Activated CD4-positive, alpha-beta T cell treated with anti-CD3 and anti-CD28 coated beads, Interleukin-10, Interleukin-2, amounts not matched to agents 100 ng/mL and 50 ng/mL, durations not matched to agents 16 hours and 8 hours (primary cell): ENCODE measurements at places on chromosomes 2 and 18.
A peak's percentile ranks its signal among the peaks of the same experiment; 100 is the strongest.

DNA sequence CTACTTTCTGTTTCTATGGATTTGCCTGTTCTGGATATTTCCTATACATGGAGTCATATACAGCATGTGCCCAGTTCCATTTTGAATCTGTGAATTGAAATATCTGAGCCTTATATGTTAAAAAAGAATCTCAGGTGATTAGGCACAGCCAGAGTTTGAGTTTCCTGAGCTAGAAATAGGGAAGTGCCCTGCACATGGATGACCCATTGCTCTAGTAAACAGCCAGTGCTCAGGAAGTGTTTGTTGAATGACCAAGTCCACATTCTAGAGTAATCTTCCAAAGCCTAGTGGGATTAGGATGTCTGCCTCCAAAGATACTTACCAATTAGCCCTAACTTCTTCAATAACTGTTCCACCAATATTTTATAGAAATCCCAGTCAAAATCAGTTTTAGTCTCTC lies 165.8 kb downstream of the SETBP1 start:
- DNase-seq: no peak

GRCh38 chr2:193446967-193447366 lies 1252.2 kb upstream of the TMEFF2 start:
- DNase-seq: no peak

DNA sequence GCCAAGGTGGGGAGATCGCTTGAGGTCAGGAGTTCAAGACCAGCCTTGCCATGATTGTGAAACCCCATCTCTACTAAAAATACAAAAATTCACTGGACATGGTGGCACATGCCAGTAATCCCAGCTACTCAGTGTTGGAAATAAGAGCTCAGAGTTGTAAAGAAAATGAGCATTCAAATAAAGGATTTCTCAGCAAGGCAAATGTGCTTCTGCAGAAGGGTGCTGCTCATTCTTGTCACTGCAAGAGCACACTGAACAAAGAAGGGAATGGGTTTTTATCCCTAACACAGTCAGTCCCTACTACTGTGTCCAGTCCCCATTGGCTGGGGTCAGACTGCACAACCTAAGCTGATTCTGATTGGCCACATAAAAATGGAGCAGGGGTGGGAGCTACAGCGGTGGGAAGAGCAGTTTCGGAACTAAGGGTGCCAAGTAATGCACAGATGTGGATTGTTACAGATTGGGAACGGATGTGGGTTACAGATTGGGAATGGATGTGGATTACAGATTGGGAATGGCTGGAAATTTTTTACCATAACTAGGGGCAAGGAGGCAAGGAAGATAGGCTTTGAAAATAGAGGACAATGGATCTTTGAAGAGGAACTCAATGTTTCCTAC lies 31.1 kb upstream of the TRAPPC8 start:
- no peak for DNase-seq

DNA sequence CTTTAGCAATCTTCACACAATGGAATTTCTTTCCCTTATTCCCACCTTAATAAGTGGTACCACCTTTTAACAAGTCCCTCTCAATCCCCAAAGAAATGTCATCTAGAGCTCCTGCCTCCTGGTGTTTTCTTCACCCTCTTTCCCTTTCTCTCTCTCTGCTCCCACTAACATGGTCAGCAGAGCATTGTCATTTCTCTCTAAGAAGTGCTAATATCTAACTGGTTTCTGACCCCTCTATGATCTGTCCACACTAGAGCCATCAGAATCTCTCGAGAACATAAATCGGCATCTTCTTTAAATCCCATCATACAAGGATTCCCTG lies 161.2 kb upstream of the DTNA start:
- DNase-seq: no peak

DNA sequence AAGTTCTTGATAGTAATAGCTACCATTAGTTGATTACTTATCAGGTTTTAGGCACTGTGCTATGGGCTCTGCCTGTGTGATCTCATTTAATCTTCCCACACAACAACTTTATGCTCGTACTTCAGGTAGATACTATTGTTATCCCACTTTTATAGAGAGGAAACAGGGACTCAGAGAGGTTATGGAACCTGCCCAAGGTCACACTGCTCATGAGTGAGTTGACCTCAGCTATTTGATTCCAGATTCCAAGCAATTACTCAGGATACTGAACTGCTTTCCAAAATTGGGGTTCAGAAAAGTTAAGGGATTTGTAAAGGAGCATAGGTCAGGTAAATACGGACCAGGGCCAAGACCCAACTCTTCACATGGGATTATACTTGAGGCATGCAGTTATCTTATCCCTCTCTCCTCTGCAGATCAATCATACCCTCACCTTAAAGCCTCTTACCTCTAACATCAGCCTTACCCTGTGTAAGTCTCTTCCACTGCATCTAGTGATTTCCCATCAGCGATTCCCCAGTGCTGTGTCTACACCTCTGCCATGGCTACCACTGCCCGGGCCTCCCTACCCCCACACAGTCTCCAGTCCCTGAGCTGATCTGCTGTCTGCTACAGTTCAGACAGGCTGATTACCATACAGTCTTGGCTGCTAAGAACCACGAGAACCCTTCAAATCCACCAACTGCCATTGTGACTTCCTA lies 74.4 kb downstream of the ANTXR1 start:
- no peak for DNase-seq

DNA sequence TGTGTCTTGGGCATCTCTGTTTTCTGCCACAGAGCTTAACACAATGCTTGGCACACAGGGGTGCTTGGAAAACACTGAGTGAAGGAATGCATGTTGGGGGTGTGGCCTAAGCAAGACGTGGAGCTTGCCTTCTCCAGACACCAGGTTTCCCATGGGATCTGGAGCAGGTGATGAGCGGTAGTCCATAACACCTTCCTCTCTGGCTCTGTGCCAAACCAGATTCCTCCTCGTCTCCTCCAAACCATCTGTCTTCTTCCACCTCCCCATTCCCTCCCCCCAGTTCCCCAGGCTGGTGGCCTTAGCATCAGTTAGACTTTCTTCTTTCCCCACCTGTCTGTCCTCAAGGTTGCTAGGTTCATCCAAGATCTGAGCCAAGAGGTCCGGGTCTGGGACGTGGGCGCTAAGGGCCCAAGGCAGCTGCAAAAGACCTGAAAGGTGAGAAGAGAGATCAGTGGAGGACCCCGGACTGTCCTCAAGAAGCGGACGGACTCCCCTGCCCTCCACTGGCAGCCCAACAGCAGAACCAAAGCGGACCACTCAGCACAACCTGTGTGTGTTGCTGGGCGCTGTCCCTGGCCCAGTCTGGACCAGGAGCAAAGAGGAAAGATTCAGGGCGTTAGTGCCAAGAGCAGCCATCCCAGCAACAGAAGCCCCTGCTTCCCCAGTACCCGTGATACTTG lies 1.2 kb upstream of the ITM2C start:
- no peak for DNase-seq

GRCh38 chr2:178632729-178633128 lies 152.5 kb downstream of the PLEKHA3 start:
- no peak for DNase-seq

DNA sequence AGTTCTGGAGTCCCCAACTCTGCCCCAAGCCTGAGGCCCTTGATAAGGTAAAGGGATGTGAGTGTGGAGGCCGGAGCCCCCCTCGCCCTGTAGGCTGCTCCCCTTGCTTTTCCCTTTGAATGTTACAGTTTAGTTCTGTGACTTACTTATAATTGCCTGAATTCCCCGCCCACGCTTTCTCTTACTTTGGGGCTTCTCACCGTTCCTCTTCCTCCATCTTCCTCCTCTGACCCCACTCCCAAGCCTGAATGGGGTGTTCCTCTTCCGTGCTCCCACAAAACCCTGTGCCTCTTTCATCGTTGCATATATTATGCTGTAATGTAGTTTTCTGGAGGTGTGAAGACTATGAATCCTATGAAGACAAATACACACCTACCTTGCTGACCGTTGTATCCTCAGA lies 15.0 kb upstream of the IL1RN start:
- DNase-seq: no peak

GRCh38 chr2:196170606-196171247 lies 651 bp downstream of the STK17B start:
- peak; percentile 62 for DNase-seq

DNA sequence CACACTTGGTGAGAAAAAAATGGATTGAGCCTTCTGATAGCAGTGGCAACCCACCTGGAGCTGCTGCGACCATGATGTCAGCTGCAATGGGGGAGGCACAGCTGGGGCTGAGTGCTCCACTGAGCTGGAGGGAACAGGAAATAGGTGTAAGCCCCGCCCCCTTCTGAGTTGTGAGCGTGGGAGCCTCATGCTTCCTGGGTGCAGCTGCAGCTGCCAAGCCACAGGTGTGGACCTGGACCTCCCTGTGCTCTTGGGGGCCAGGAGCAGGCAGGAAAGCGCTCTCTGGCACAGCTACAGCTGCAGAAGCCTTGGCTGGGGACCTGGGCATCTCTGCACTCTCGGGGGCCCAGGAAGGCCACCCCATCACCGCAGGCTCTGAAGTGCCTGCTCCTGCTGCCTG lies 970.6 kb downstream of the DCDC2C start:
- DNase-seq: peak; percentile 3

DNA sequence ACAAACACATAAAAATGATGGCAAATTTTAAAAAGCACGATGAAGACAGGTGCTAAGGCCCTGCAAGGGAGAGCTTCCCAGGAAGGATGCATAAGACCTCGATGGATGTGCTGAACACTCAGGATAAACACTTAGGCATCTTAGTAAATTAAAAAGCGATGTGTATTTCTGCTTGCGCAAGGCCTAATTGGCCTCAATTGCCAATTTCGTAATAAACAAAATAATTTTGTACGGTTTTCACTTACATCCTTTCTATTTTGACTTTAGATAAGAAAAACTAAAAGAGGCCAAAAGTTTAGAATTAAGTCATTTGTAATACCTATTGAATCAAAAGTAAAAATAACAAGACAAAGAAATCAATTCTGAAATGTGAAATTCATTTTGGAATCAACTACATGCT lies 189.1 kb downstream of the TCF4 start:
- DNase-seq: no peak

GRCh38 chr18:9237981-9238380 lies 96.6 kb upstream of the TWSG1 start:
- no peak for DNase-seq

DNA sequence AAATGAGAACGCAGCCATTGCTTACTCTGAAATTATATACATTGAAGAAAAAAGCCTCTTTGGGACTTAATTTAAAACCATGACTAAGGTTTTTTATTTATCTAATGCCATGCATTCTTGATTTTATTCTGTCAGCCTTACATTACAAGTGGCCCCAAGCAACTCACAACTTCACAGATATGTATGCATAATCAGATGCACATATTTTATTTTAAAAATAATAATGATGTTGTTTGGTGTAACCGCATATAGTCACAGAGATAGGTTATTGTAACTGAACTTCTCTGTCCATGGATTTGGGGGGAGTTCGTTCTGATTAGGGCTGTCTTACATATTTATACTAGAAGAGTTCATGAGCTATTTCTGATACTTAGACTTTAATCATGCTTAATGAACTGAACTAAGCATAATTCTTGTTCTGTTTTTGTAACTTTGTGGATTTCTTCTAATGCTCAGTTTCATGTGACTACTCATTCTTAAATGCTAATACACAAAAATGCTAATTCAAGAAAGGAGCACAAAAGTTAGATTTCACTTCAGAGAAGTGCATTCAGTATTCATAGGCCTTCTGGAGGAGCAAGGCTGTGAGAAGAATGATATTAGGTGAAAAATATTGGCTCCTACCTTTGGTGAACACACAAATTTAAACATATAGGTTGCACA lies 26.2 kb downstream of the MEIS1 start:
- no peak for DNase-seq

GRCh38 chr2:126878601-126879000 lies 20.1 kb upstream of the TEX51 start:
- no peak for DNase-seq

DNA sequence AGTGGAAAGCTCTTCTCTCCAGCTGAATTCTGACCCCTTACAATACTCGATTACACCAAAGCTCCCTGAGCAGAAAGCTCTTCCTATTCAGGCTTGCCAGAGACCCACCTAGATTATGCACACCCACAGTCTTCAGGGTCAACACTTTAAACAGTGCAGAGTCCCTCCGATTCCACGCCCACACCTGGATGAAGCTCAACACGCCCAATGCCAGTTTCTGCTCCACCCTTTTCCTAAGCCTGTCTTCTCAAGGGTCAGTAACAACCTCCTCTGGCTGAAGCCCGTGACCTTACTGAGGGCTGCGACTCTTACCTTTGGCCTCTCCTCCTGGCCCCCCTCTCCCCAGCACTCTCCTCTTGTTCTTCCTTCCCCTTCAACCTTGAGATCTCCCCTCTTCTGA lies 492.0 kb upstream of the SALL3 start:
- no peak for DNase-seq

GRCh38 chr2:26018184-26019055 lies 15.5 kb upstream of the RAB10 start:
- DNase-seq: peak; percentile 59

DNA sequence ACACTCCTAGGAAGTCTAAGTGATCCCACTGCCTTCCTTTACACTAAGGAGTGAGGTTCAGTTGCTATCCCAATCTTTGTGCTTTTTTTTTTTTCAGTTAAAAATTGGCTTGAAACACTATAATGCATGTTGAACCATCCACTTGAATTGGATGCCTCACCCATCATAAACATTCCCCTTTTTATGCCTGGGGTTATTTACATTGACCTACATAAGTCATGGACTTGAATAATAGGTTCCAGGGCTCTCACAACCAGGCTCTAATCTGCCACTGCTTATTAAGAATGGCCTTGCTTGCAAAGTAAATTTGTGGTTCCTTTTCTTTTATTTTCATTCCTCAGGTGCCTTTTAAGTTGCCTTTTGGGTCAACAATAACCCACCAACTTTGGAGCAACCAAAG lies 236.1 kb upstream of the MEIS1 start:
- DNase-seq: no peak

DNA sequence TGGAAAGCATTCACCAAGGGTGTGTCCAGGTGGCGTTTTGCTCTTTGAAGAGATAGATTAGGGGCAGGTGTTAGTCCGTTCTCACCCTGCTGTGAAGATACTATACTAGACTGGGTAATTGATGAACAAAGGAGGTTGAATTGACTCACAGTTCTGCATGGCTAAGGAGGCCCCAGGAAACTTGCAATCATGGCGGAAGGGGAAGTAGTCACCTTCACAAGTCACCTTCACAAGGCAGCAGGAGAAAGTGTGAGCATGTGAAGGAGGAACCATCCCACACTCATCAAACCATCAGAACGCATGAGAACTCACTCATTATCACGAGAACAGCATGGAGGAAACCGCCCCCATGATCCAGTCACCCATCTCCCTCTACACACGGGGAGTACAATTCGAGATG lies 135.7 kb upstream of the NFATC1 start:
- no peak for DNase-seq

GRCh38 chr2:216920937-216921456 lies 61.1 kb upstream of the TNP1 start:
- DNase-seq: no peak

DNA sequence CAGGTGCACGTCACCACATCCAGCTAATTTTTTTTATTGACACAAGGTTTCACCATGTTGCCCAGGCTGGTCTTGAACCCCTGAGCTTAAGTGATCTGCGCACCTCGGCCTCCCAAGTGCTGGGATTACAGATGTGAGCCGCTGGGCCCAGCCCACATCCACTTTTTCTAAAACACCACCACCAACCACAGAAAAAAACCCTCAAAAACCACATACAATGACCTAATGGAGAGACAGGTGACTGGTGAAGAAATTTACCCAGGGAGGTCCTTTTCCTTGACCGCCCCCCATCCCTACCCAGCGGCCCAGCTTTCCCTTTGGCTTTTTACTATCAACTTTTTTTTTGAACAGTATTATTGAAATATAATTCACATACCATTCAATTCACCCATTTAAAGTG lies 47.9 kb downstream of the CACNB4 start:
- no peak for DNase-seq

- no peak for DNase-seq
These were observed 62.2 kb downstream of the INPP4A start for GRCh38 chr2:98506881-98507280.
